ENCODE measurements at places on chromosomes 5 and 9.

DNA sequence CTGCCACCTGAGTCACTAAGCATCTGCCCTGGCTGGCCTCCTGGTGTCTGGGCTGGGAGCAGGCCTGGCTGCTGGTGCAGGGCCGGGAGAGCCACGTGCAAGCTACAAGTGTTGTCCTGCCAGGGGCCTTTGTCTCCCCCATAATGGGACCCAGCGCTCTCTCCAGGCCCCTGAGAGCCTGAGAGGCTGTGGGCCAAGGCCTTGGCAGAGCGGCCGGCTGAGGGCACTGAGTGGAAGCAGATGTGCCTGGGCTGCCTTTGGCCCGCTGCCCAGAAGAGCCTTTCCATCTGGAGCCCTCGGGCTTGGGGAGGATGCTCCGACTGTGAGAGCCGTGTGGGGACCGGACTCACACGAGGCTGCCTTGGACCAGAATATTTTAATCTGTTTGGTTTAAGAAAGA, 185.5 kb downstream of the RGS3 start:
- no peak for DNase-seq

DNA sequence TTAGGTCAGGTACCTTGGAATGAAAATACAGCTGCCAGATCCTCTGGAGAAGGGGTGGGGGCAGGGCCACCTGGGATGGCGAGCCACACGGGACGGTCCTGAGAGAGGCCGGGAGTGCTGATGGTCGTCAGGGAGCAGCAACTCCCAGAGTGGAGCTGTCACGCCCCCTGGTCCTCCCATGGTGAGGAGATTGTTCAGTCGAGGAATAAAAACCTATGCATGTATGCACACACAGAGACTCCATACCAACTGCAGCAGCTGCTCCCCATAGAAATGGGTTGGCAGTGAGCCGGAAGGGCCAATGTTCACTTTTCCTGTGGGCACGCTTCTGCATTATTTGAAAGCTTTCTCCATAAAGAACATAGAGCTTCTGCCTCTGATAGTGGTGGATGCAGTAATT, 45.2 kb upstream of the SEMA4D start:
- DNase-seq: no peak

- no peak for DNase-seq
Measured at GRCh38 chr5:59542851-59543820, 350.4 kb downstream of the PDE4D start.

- no peak for DNase-seq
Measured at GRCh38 chr5:17186256-17186655, 31.2 kb upstream of the BASP1 start.

GRCh38 chr9:115058684-115059315, 59.2 kb downstream of the TNC start:
- DNase-seq: no peak

- no peak for DNase-seq
Measured at GRCh38 chr9:104608336-104608735, 2.9 kb upstream of the OR13C2 start.

- no peak for DNase-seq
Measured at GRCh38 chr5:15566789-15567188, 66.8 kb downstream of the FBXL7 start.

- DNase-seq: no peak
Measured at GRCh38 chr9:87437966-87438365, 59.7 kb upstream of the DAPK1 start.

GRCh38 chr9:90838098-90838497, 36.5 kb downstream of the SYK start:
- DNase-seq: no peak

DNA sequence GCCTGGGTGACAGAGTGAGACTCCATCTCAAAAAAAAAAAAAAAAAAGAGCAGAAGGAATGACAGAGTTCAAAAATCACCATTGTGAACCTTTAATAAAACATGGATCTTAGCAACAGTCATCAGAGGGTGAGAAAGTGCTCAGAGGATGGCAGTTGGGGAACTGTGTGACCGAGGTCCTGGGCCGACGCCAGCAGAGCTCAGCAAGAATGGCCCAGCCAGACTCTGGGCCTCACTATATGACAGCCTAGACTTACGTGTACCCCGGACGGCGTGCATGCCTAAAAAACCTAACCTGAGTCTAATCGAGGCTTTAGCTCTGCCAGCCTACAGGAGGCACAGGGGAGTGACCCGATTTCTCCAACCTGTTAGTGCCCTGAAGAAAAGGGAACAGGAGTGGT, 64.3 kb downstream of the MVB12B start:
- DNase-seq: no peak

GRCh38 chr5:7805379-7805778, 45.6 kb downstream of the CFAP90 start:
- no peak for DNase-seq

DNA sequence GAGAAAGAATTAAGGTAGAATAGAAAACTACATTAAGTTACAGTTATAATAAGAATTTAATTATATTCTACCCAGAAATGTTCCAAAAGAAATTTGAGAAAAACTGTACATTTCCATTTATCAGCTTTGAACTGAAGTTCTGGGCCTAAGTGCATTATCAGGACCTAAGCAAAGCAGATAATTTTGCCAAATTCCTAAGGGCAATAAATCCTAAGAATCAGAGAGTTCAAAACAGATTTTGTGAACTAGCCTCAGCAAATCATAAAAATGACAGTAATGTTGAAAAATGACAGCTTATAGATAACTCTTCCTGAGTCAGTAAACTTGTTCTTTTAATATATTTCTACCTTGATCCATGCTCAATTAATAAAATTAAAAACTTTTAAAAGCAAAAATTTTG, 662.1 kb upstream of the CDH9 start:
- no peak for DNase-seq

DNA sequence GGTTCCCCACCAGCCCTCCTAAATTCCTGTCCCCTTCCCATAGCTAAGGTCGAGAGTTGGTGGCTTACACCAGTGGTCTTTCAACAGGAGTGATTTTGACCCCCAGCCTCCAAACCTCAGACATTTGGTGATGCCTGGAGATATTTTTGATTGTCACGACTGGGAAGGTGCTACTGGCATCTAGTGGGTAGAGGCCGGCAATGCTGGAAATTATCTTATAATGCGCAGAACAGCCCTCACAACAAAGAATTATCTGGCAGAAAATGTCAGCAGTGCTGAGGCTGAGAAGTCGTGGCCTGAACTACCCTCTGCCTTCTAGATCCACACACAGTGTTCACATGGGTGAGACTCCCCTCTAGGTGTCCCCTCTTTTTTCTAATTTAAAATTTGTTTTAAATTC, 69.6 kb downstream of the IL31RA start:
- no peak for DNase-seq

DNA sequence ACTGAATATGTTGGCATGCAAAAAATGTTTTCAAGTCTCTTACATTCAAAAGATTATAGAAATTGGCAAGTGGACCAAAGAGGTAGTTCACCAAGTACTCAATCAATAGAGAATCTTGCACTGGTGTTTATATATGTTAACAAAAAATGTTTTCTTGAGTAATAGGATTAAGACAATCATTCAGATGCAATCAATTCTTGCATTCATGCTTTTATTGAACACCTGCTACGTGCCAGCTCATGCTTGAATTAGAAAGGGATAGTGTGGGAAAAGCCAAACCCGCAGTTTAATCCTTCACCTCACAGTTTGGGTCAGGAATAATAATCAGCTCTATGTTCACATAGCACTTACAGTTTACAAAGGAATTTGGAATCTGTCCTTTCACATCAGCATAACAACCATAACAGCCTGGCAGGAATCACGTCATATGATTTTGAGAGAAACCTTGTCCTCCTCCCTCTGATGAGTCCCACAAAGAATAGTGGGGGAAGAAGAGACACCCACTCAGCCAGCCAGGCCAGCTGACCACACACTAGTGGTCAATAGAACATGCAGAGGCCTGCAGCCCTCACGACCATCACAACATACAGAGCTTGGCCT, 36.8 kb upstream of the FRRS1L start:
- no peak for DNase-seq

DNA sequence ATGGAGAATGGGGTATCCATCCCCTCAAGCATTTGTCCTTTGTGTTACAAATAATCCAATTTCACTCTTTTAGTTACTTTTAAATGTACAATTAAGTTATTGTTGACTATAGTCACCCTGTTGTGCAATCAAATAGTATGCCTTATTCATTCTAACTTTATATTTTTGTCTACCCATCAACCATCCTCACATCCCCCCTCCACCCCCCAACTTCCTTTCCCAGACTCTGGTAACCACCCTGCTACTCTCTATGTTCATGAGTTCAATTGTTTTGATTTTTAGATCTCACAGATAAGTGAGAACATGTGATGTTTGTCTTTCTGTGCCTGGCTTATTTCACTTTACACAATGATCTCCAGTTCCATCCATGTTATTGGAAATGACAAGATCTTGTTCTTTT, 15.4 kb upstream of the RANBP17 start:
- DNase-seq: no peak

DNA sequence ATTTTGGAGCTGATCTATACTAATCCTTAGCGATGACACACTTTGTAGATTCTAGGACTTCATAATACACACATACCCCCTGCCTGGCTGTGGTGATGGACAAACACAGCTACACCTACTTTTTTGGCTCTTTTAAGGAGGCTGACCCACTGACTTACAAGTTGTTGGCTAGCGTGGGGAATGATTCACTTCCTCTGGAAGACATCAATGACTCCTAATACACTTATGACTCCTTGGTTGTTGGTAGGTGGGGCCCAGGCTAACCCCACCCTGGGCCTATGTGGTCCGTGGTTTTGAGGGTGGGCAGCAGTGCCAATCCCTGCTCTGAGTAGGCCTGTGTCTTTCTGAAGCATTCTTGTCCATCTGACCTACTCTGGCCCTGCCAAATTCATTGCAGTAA, 144.4 kb downstream of the SLC12A2 start:
- no peak for DNase-seq

GRCh38 chr5:134833340-134834032, 12.3 kb upstream of the C5orf24 start:
- no peak for DNase-seq

DNA sequence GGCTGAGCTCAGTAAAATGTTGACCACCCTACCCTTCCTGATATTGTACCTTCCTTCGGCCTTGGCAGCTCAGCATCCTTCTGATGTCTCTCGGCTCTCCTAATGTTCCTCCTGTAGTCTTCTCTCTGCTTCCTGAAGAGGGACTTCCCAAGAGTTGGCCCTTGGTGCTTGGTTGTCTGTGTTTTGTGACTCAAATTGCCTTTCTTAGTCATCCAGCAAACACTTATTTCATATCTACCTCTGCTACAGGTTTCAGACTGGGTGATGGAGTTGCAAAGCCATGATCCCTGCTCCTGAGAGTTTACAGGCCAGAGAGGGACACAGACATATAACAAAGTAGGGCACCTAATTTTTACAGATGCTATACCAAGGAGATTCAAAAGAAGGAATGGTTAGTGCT, 70.1 kb downstream of the SV2C start:
- DNase-seq: no peak

DNA sequence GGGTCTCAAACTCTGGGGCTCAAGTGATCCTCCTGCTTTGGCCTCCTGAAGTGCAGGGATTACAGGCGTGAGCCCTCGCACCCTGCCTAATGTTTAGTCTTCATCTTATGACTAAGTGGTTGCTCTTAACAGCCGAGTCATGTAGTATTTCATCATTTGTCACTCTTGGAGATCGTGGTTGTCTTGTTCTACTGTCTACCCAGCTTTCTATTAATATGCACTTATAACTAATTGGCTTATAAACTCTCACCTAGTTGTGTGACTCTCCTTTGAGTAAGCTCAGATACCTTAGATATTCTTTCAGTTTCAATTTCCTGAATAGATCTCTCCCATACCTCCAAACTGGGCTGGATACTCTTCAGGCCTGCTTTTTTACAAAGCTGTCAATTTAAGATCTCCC, 19.9 kb downstream of the SLC44A1 start:
- DNase-seq: no peak

GRCh38 chr5:6772886-6773285, 59.7 kb downstream of the TENT4A start:
- no peak for DNase-seq

DNA sequence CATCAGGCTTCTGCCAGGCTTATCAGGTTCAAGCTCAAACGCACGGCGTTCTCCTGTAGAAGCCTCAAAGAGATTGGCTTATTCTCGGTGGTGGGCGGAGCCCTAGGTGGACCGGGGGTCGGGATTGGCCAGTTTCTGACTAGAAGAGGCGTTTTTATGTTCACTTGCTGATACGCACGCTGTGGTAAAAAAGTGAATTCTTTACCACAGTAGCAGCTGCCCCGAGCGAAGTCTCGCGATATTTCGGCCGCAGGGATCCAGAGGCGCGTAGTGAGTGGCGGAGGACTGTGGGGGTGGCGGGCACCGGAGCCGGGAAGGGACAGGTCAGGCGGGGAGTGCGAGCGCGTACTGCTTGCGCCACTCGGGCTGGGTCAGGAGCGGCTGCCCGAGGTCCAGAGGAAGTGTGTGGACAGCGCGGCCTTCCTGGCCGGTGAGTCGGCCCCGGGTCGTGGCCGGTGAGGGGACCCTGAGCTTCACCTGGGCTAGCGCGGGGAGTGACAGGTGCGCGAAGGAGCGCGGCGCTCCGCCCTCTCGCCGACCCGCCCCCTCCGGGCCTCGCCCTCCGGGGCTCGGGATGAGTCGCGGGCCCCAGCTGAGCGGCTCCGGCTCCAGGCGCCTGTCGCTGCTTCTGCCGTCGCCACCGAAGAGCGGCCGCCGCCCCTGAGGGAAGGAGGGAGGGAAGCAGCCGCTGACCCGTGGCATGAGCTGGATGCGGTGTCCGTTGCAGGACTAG, at the start of gene DMXL1:
DMXL1 (plus strand) TSS at position 260 of the 733 bp plus-strand sequence. CDS start 483 bp downstream, outside the sequence.
- DNase-seq: peak; percentile 97

Data from stimulated activated CD4-positive, alpha-beta T cell treated with anti-CD3 and anti-CD28 coated beads, Interleukin-15, amount 100 ng/mL, for 48 hours (primary cell).